Kasumi-1 (cell line): ENCODE measurements at places on chromosomes 2 and 18.

- DNase-seq, result no peak
These were observed 48.6 kb downstream of the SPATS2L start for GRCh38 chr2:200354833-200355751.

- no peak for DNase-seq
These were observed 15.9 kb downstream of the FBXO41 start for GRCh38 chr2:73268366-73268829.

GRCh38 chr18:59575995-59576394, 121.2 kb downstream of the CCBE1 start:
- DNase-seq, result no peak

DNA sequence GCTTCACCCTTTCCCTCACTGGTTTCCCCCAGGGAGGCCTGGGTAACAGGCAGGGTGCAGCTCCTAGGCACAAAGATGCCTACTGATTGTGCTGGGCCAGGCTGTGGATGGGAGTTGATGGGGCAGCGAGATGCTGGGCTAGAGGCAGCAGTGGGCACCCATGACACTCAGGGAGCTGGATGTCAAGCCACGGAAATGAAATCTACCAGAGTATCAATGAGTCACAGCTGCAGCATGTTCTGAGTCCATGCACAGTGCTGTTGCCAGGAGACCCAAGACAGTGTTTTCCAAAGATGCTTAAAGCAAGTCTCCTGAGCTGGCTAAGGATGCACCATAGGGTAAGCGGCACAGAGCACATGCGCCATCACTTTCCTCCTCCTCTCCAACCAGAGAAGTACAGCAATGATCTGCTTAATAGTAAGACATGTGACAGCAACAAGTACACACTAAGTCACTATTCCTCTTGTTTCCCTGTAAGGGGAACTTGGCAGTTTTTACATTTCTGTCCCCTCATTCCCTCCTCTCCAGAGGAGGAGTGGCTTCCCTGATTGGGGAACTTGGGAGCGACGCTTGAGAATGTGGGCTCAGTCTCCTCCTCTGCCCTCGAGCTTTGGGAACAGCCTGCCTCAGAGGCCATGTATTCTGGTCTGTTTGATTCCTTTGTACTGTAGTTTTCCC, 57.2 kb downstream of the CDC42EP3 start:
- DNase-seq, result no peak

- no peak for DNase-seq
These were observed 410.0 kb upstream of the KCNH7 start for GRCh38 chr2:163248376-163249253.

DNA sequence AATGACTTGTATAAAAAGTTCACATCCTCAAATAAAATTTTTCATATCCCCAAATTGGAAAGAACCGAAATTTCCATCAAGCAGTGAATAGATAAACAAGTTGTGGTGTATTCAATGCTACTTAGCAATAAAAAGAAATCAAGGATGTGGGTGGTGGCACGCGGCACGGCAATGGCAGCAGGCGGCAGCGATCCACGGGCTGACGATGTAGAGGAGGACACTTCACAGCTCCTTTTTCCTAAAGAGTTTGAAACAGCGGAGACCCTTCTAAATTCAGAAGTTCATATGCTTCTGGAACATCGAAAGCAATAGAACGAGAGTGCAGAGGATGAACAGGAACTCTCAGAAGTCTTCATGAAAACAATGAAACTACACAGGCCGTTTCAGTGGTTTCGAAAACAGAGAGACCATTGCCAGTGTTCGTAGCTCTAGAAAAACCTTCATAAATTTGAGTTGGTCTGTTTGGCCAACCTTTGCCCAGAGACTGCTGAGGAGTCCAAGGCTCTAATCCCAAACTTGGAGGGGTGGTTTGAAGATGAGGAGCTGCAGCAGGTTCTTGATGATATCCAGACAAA, 9.8 kb upstream of the IL36A start:
- DNase-seq, result no peak

- peak; percentile 74 for DNase-seq
These were observed 41.9 kb upstream of the PTMA start for GRCh38 chr2:231666171-231667095.

- DNase-seq, result no peak
These were observed 36.5 kb downstream of the STPG4 start for GRCh38 chr2:47118581-47118980.

GRCh38 chr2:189502714-189503113, 61.4 kb downstream of the WDR75 start:
- no peak for DNase-seq

DNA sequence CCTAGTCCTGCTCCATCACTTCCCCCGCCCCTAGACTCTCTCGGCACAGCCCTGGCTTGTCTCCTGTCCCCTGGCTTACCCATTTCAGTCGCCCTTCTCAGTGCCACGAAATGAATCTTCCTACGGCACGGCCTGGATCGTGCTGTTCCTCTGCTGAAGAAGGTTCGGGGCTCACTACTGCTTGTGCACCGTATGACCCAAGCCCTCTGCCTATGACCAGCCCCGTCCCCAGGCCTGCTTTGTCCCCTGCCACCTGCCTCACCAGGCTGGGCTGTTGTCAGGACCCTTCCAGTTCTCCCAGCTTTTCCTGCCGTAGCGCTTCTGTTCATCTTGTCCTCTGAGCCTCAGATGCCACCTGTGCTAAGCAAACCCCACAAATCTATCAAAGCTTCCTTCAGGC, 13.9 kb downstream of the CHMP1B start:
- no peak for DNase-seq

DNA sequence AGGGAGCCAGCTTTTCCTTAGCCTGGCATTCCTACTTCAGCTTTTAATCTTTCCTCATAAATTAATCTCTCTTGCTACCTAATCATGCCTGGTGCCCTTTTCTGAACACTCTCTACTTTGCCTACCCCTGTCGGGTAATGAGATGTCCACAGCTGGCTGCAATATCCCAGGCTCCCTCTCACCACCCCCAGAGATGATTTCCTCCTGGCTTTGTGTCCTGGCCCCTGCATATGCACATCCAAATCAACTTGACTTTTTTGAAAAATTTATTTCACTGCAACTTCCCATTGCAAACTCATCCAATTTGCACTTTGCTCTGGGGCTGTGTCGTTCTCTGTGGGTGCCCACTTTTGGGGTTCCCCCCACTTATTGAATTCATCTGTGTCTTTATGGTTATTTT, 218.1 kb upstream of the SKOR2 start:
- DNase-seq, result no peak

- DNase-seq, result no peak
These were observed 37.3 kb downstream of the GKN2 start for GRCh38 chr2:68915393-68915792.

GRCh38 chr18:49279041-49279440, 181.4 kb downstream of the DYM start:
- no peak for DNase-seq
